Fibroblast of the aortic adventitia (primary cell): ENCODE measurements at places on chromosomes 1 and 21. TPM values are rescaled to one million over a fixed set of nuclear protein-coding genes. Genes with fewer than 3 reads are reported as not detected.

The RXFP4 gene
- 0.09 TPM in 1 of 2 replicates, not detected in the other for total RNA-seq

The DNAH14 gene
- total RNA-seq: 12.7 and 33.9 TPM in 2 replicates

The TTC34 gene
- 0.27 and 0.41 TPM in 2 replicates for total RNA-seq

The SEC22B gene
- total RNA-seq: 23.5 and 70.3 TPM in 2 replicates

The CNTN2 gene
- total RNA-seq: not detected in 2 replicates

The PLEKHG5 gene
- 3.8 and 5.1 TPM in 2 replicates for total RNA-seq

The SAMD13 gene
- 1.4 and 3.1 TPM in 2 replicates for total RNA-seq

The SELL gene
- total RNA-seq: 0.27 and 2.5 TPM in 2 replicates

The LRRC38 gene
- total RNA-seq: not detected in 2 replicates

The ADCY10 gene
- 0.09 and 0.25 TPM in 2 replicates for total RNA-seq

The BGLAP gene
- 0.18 TPM in 1 of 2 replicates, not detected in the other for total RNA-seq

The DNAJC6 gene
- 0.49 and 0.72 TPM in 2 replicates for total RNA-seq

The KCNK2 gene
- 33.0 and 64.3 TPM in 2 replicates for total RNA-seq

The PLEKHN1 gene
- 0.54 TPM in 1 of 2 replicates, not detected in the other for total RNA-seq

The HCRTR1 gene
- 0.18 TPM in 1 of 2 replicates, not detected in the other for total RNA-seq

The HTR6 gene
- 0.09 TPM in 1 of 2 replicates, not detected in the other for total RNA-seq

The UBE2J2 gene
- total RNA-seq: 19.9 and 35.3 TPM in 2 replicates

The EDN2 gene
- not detected in 2 replicates for total RNA-seq
